ENCODE measurements at places on chromosomes 1 and 21. TPM values are rescaled to one million over a fixed set of nuclear protein-coding genes. Genes with fewer than 3 reads are reported as not detected.

AGMAT gene
- total RNA-seq, result 4.0 TPM

MXRA8 gene
- total RNA-seq, result 8.1 TPM

LCE3B gene
- total RNA-seq, result not detected

ADGRB2 gene
- 10.7 TPM for total RNA-seq

FCRLA gene
- total RNA-seq, result not detected

- H3K4me1 ChIP-seq, result no peaks in the 10 kb centered on the region
These were observed at the start of gene DNAH14 for GRCh38 chr1:224929335-224930237. Gene DNAH14 (plus strand): TSS chr1:224929675. CDS start chr1:224952703, 23,028 bp downstream.

- H3K27ac ChIP-seq, result no peak overlapping the region
- no peaks in the 10 kb centered on the region for H3K27me3 ChIP-seq
- H3K4me1 ChIP-seq, result no peaks in the 10 kb centered on the region
- no peak overlapping the region for H3K4me3 ChIP-seq
These were observed 131.5 kb downstream of the HUNK start for GRCh38 chr21:32004291-32004690.

DNA sequence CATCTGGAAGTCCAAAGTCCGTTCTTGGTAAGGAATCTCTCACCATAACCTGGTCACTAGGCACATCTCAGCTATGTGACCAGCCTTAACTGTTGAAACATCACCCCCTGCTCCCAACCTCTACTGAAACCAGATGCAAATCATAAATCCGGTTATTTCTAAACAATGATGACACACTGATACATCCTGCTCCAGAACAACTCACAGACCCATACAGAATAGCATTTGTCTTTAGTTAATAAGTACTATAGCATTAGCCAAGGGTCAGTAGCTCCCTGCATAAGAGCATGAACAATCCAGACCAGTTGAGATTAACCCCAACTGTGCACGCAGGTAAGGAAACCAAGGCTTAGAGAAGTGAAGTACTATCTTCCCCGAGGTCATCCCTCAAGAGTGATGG, 38.0 kb upstream of the KCTD3 start:
- no peaks in the 10 kb centered on the region for H3K4me1 ChIP-seq
- no peaks in the 10 kb centered on the region for H3K27me3 ChIP-seq
- DNase-seq, result no peak
- H3K27ac ChIP-seq, result no peak overlapping the region

DNA sequence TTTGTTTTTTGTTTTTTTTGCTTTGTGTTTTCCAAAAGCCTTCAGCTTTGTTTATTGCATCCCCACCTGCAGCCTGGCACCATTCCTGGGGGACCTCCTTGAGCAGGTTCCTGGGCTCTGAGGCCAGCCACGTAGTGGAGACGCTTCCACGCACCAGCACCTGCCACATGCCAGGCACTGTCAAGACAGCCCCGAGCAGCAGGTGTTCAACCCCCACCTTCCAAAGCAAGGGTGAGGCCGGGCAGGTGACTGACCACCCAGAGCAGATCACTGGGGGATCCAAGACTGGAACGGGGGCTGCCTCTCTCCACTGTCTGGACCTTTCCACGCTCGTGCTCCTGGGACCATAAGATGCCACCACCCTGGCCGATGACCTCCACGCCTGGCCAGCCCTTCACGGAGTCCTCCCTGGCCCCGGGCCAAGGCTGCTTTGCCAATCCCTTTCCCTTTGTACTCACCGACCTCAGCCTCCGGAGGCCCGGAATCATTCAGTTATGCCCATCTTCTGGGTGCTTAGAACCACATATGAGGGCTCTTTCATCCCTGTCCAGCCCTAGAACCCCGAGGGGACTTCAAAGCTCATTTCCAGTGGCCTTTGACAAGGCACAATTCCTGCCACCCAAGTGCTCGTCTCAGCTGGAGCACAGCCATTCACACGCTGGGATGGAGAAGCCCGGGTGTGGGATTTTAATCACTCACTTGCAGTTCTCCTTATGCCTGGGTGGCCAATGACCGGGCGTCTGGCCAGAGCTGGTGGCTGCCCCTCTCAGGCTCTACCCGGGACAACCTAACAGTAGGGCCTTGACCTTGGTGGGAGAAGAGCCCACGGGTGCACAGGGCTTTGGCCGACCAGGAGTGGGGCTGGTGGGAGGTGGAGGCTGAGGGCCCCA, 330.8 kb downstream of the NPHP4 start:
- H3K27ac ChIP-seq, result no peak overlapping the region
- no peaks in the 10 kb centered on the region for H3K27me3 ChIP-seq
- no peak overlapping the region for H3K4me3 ChIP-seq
- peaks cover 5% of the 10 kb centered on the region for H3K36me3 ChIP-seq

- H3K27me3 ChIP-seq, result no peaks in the 10 kb centered on the region
- H3K4me1 ChIP-seq, result no peaks in the 10 kb centered on the region
- H3K27ac ChIP-seq, result no peak overlapping the region
- no peaks in the 10 kb centered on the region for H3K36me3 ChIP-seq
- DNase-seq, result no peak
These were observed 25.7 kb upstream of the SLC19A2 start for GRCh38 chr1:169511316-169512005.

DNA sequence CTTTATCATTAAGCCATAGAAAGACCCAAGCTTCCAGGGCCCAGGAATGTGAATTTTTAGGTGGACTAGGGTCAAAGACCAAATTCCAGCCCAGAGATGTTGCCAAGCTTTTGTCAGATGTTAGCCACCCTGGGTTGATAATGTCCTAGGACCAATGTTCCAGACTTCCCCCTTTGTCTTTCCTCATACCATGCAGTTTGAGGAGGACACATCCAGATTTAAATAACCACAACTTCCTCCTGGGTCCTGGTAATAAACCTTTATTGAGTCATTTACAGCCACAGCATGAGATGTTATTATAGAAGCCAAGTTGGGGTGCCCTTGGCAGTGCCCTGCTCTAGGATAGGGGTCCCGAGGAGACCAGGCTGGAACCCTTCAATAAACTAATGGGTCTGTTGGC, 5.9 kb downstream of the TNR start:
- H3K27me3 ChIP-seq, result no peaks in the 10 kb centered on the region
- DNase-seq, result no peak
- no peak overlapping the region for H3K27ac ChIP-seq
- no peak overlapping the region for H3K4me3 ChIP-seq
- no peaks in the 10 kb centered on the region for H3K4me1 ChIP-seq

DNA sequence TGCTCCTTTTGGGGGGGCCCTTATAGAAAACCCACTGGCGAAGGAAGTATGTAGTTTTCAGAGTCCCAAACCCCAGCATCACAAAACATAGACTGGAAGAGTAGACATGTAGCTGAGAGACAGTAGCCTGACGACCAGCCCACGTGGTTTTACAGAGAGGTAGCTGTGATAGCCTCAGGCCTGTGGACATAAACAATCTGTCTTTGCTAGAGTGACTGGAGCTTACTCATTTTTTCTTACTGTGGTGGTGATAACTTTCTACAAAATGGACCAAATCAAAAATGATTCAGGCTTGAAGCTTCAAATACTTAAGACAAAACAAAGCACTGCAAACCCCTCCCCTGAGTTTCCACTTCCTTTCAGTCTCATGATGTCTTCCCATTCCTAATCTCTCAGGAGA, 497.0 kb downstream of the RWDD3 start:
- no peak overlapping the region for H3K4me3 ChIP-seq
- H3K27ac ChIP-seq, result no peak overlapping the region
- no peak for DNase-seq

DNA sequence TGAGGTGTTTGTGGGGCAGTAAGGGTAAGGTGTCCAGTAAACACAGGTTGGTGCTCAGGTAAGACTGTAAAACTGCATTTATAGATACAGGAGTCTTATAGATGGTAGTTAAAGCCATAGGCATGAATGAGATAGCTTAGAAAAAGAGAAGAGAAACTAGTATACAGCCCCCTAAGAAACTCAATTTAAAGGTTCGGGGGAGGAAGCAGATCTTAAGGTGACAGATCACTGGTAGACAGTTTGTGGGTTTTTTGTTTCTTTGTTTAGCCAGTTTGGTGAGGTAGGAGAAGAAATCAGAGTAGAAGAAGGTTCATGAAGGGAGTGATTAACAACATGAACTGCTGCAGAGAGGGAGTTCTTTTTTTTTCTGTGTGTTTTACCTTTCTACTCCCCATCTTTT, 6.1 kb upstream of the AGO3 start:
- peaks cover 17% of the 10 kb centered on the region for H3K36me3 ChIP-seq
- no peaks in the 10 kb centered on the region for H3K4me1 ChIP-seq
- no peak overlapping the region for H3K27ac ChIP-seq
- no peaks in the 10 kb centered on the region for H3K27me3 ChIP-seq
- no peak for DNase-seq

- no peak overlapping the region for H3K27ac ChIP-seq
- peaks cover 12% of the 10 kb centered on the region for H3K36me3 ChIP-seq
- no peaks in the 10 kb centered on the region for H3K4me1 ChIP-seq
- no peak for DNase-seq
These were observed 182.7 kb downstream of the AJAP1 start for GRCh38 chr1:4837031-4837600.

- DNase-seq, result no peak
- H3K4me1 ChIP-seq, result peaks cover 11% of the 10 kb centered on the region
- no peaks in the 10 kb centered on the region for H3K27me3 ChIP-seq
- peaks cover 12% of the 10 kb centered on the region for H3K36me3 ChIP-seq
- H3K27ac ChIP-seq, result no peak overlapping the region
These were observed 19.8 kb downstream of the ZBTB17 start for GRCh38 chr1:15956150-15956549.

DNA sequence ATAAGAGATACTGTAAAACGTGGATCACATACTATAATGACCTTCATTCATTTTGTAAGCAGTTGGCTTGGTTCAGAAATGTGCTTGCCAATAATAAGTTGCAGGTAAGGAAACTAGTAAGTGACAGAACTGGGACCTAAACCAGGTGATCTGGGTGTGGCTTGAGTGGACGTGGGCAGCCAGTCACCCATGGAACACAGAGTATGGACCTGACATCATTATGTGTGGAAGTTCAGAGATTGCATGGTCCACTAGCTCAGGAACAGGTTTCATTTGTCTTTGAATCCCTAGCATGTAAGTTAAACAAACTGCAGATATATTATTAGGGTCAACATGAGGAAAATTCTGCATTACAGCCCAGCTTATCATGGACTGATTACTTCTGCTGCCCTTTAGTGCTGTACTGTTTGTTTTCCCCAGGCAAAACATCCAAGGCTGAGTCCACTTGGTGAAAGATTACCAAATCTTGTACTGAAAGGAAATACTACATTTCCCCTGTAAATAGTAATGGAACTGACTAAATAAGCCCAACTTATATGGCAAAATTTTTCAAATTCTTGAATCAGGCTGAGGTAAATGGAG, 327.3 kb upstream of the SGIP1 start:
- no peaks in the 10 kb centered on the region for H3K27me3 ChIP-seq
- no peak for DNase-seq
- H3K36me3 ChIP-seq, result peaks cover 24% of the 10 kb centered on the region
- no peaks in the 10 kb centered on the region for H3K4me1 ChIP-seq

Data from H9 (cell line).